Effector memory CD8-positive, alpha-beta T cell (primary cell): ENCODE measurements at places on chromosomes 13 and 19.

DNA sequence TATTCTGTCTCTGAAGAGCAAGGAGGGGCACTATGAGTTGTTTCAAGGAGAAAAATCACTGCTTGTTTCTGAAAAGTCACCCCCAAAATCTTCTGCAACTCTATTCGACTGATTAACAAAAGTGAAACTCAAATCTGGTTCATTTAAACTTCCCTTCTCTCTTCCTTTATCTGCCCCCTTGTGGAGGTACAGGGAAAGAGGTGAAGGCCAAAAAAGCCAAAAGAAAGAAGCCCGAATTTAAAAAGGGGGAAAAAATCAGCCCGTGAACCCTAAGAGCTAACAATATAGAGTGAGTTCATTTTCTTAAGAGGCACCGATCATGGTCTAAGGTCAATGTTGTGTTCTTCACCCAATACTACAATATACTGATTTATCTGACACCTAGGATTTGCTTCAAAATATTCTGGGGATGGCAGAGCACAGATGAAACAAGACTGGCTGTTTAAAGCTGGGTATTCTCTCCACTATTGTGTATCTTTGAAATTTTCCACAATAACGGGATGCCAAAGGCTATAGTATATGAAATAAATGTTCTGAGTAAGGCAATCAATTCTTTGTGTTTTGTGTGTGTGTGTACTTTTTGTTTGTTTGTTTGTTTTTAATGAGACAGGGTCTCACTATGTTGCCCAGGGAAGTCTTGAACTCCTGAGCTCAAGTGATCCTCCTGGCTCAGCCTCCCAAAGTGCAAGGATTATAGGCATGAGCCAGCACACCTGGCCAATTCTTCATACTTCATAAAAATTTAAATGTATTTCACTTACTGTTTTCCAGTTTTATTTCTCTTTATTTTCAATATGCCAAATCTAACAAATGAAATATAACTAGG lies 55.0 kb upstream of the EEF1AKMT1 start:
- DNase-seq: peak; percentile 52

GRCh38 chr19:35436477-35437405 lies 11.3 kb upstream of the FFAR2 start:
- no peak for DNase-seq

- DNase-seq: no peak
These were observed at the start of gene ZNF177 for GRCh38 chr19:9362905-9363304. Gene ZNF177, plus strand, starts transcription at chr19:9363013. Its CDS starts 15,299 bp downstream, at chr19:9378312.

DNA sequence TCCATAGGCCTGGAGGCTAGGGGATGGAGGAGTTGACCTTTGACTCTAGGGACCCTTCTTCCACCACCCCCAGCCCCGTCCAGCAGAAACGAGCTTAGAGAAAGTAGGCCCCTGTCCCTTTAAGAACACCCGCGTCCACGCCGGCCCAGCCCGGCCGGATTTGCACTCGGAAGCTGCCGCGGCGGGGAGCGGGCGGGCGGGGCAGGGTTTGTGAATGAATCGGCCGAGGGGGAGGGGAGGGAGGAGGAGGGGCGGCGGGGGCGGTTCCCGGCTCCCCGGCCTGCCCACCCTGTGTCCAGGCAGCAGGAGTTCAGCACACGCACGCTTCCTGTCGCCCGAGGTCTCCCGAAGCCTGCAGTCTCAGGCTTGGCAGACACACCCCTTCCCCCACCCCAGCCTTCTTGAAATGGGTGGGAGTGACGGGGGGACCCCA lies 1.5 kb downstream of the UNC13A start:
- no peak for DNase-seq

DNA sequence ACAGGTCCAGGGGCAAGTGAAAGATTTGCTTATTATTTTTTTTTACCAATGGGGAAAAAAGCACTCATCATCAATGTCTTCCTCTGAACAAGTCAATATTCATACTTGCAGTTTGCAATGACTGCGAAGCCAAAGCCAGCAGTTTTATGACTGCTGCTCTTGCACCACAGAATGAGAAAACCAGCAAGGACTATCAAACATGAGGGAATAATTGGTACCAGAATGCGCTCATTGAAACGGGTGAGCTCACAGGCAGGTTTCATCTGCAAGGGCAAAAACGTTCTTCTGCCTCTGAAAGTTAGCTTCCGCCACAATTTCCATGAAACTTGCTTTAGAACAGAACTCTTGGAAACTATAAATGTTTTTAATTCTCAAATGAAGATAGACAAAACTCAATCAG lies 5.5 kb downstream of the DLEU7 start:
- no peak for DNase-seq
